ENCODE measurements at places on chromosomes 5 and 9.

- no peak for DNase-seq
These were observed 58.5 kb upstream of the MYO10 start for GRCh38 chr5:16994565-16994964.

DNA sequence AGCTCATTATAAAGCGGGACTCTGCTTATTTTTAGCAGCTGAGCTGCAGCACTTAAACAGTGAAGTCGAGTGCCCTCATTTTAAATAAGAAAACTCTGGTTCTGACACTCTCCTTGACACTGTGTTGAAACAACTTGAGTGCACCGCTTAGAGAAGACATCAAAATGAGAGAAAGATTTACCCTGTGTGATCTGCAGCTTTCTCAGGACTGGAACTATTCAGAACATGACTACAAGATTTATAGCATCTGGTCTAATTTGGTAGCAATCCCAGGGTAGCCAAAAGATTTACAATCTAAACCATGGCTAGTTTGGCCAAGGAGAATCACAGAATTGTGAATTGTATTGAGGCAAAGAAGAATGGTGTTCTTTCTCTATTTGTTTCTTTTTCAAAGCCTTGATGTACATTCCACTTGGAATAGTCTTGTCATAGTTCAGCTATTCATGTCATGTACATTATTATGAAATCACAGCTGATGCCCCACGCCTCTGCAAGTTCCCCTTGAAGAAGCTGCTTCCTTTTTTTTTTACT is 38.7 kb downstream of the PLEKHG4B start:
- no peak for DNase-seq

DNA sequence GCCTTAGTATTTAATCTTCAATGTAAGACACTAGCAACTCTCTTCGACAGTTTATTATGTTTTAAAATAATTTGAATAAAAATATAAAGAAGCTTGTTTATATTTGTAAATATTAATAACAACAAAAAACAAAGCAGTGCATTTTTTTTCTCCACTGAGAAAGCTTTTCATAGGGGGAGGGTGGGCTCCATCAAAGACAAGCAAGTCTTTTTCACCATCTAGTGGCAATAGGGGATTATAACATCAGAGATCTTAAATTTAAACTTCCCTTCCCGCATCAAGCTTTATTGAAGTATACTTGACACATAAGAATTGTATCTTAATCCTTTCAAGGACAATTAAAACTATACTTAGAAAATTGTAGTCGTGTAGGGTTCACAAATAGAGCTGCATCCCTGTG is 9.3 kb upstream of the OR13F1 start:
- DNase-seq = no peak

GRCh38 chr5:4518903-4519672 is 621.0 kb upstream of the ADAMTS16 start:
- peak; percentile 17 for DNase-seq

GRCh38 chr5:102794677-102795331 is 39.7 kb downstream of the PAM start:
- no peak for DNase-seq

DNA sequence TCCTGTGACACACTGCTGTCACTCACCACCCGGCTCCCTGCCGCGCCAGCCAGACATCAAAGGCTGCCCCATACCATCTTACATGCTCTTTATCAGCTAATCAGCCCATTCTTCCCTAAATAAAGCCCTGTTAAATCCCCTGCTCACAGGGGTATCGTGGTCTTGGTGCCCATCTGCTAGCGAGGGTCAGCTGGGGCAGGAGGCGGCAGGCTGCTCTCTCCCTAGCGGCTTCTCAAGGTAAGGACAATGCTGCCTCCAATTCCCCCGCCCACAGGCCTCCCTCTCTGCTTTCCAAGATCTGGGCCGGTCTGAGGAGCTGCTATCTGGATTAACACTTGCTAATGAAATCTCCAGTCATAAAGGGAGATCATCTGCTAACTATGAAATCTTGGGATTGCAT is 26.8 kb downstream of the BARHL1 start:
- no peak for DNase-seq

- DNase-seq = no peak
These were observed 79.2 kb downstream of the LMX1B start for GRCh38 chr9:126692759-126693427.

DNA sequence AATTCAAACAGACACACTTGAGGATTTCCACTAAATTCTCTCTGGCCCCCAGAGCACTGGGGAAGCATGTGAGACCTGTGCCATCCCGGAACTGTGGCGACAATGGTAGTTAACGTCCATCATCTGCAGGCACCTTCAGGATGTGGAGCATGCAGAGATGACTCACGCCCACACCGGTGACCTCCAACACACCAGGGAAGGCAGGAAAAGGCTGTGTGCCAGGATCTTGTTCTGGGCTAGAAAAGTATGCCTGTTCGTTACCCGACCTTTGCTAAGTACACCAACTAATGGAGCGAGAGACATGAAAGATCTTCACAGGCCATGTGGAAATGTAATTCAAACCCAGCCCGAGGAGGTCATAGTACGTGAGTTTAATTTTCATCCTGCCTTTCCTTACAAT is 208.8 kb downstream of the MELK start:
- no peak for DNase-seq

GRCh38 chr9:129451669-129452068 is 169.2 kb downstream of the C9orf50 start:
- DNase-seq = no peak

- no peak for DNase-seq
These were observed 95.7 kb downstream of the KCNT1 start for GRCh38 chr9:135797507-135798262.

DNA sequence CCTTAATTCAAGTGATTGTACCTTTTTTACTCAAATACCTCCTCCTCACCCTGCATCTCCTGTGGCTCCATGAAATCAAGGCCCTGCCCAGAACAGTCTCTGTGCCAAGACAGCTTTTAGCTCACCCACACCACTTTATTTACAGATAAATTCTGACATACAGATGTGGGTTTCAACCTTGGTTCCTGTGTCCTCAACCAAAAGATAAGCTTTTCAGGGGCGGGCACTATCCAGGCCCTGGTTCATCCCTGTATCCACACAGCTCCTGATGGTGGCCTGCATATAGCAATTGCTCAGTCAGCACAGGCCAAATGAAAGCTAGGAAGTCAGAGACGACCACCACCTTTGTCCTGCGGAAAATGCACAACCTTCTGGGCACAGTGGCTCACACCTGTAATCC is 8.3 kb downstream of the SHB start:
- DNase-seq = no peak

DNA sequence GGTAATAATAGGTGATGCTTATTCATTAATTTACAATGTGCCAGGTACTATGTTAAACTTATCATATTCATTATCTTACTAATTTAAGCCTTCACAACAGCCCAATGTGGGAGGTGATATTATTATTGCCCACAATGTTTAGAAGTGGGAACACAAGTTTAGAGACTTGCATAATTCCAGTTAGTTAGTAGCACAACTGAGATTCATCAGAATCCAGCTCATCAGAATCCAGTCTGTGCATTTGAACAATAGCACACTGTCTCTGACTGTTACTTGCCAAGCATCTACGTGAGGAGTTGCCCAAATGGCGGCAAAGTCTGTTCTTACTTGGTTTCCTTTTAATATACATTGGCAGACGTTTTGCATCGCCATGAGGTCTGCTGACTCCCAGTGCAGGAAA is 110.9 kb upstream of the BASP1 start:
- no peak for DNase-seq

DNA sequence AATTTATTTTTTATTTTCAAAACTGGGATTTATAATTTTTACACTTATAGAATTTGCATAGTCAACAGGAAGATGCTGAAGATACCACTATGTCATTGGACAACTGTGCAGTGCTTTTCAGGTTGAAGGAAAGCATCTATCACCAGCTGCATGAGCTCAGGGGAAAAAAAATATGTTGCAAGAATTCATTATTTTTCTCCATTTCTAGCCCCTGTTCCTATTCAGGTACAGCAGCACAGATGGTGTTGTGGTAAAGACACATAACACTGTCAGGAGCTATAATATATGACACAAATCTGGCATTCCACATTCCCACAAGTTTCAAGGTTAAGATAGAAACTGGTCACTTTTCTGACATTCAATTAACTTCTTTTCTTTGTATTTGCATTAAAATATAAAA is 1088.6 kb downstream of the MAT2B start:
- no peak for DNase-seq

DNA sequence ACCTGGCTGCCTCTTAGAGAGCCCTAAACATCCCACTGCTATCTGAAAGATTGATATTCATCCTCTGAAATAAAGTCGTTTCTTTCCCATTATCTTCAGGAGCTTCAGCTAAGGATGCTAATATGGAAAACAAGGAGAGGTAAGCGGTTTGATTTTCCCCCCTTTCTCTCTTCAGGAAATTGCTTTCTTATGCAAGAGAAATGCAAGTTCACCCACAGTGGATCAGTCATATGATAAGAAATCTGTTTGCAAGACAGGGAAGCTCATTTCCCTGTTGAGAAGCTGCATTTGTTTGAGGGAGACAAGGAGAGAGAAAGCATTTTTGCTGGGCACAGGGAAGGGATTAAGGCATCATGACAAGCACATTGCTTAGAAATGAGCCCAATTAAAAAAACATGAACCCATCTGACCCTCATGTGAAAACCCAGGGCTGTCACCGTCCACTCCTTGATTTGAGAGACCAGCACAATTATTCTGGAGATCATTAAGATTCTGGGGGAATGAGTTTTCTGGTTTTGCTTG is 53.7 kb upstream of the BOD1 start:
- no peak for DNase-seq
